ENCODE measurements at places on chromosomes 7 and 10. TPM values are rescaled to one million over a fixed set of nuclear protein-coding genes. Genes with fewer than 3 reads are reported as not detected.

NPFFR1 gene
- total RNA-seq: not detected

ICA1 gene
- 18.5 TPM for total RNA-seq

SPOCK2 gene
- total RNA-seq: 3.8 TPM

HOXA7 gene
- total RNA-seq: 10.0 TPM

SLC16A9 gene
- 0.04 TPM for total RNA-seq

TMEM225B gene
- total RNA-seq: 4.6 TPM

PRLHR gene
- total RNA-seq: not detected

TMEM178B gene
- 0.38 TPM for total RNA-seq

PON3 gene
- 15.9 TPM for total RNA-seq

PKD2L1 gene
- not detected for total RNA-seq

NEUROG3 gene
- total RNA-seq: not detected

TRPV6 gene
- total RNA-seq: 10.6 TPM

SERPINE1 gene
- total RNA-seq: 4.8 TPM

TAF6 gene
- 39.8 TPM for total RNA-seq

DLG5 gene
- 101 TPM for total RNA-seq

AKR1C3 gene
- total RNA-seq: 37.7 TPM

DIP2C gene
- 6.2 TPM for total RNA-seq

ANKRD22 gene
- 56.7 TPM for total RNA-seq

AKR1D1 gene
- total RNA-seq: not detected

PLPP4 gene
- 0.29 TPM for total RNA-seq
